ENCODE measurements at places on chromosomes 5 and 9.
A peak's percentile ranks its signal among the peaks of the same experiment; 100 is the strongest.

DNA sequence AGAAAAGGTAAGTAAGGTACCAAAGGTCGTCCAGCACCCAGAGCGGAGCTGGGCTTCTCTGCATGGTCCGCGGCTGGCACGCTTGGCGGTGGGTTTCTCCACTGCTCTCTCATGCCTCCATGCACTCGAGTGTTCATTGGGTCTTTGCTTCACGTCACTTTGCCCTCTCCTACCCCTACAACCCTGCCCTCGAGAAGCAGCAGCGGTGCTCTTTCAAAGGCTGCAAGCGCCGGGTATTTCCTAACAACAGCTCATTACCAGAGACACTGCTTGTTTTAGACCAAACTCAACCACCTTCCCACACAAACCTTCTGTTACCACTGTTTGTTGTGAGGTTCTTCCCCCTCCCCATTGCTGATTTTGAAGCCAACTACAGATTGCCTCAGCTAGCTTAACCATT is 21.5 kb upstream of the ZBTB34 start:
- no peak for DNase-seq

- peak; percentile 89 for DNase-seq
Measured at GRCh38 chr5:134004626-134005416, at the start of gene VDAC1. TSS of gene VDAC1 (minus strand) at chr5:134004975. CDS start at chr5:133993012, 11,963 bp downstream.

GRCh38 chr5:58060996-58061395 is 398.9 kb downstream of the PLK2 start:
- peak; percentile 8 for DNase-seq

- no peak for DNase-seq
Measured at GRCh38 chr5:24643156-24643555, 1.6 kb downstream of the CDH10 start.

DNA sequence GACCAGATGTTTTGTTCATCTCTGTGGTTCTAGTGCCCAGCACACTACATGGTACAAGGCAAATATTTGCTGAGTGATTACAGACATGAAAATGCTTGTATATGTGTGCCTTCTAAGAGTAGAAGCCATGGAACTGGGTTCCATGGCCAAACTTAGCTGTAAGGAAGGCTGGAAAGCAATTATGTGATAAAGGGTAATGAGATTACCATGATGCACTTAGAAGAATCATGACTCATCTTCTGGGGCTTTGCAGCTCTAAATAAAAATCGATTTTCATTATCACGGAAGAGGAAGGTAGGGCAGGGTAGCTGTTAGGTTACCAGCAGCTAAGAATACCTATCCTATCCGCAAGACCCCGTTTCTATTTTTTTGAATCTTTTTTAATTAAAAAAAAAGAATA is 28.0 kb downstream of the RFK start:
- DNase-seq, result no peak

DNA sequence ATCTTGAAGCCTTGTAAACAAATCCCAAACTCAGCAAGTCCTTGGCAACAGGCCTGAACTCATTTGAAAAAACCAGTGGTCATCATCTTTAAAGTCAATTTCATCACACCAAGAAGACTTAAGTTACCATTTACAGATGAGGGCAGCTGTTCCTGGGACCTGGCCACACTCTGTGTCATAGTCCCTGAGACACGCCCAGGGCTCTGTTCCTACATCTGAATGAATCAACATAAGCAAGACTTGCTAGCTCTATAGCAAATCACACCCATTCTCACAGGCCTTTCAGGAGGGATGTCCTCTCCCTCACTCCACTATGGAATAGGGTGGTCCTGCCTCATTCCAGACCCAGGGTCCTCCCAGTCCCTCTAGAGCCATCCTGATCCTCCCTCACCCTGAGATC is 142.8 kb downstream of the NSG2 start:
- no peak for DNase-seq

GRCh38 chr5:166834246-166834645 is 1457.2 kb upstream of the WWC1 start:
- DNase-seq, result no peak

DNA sequence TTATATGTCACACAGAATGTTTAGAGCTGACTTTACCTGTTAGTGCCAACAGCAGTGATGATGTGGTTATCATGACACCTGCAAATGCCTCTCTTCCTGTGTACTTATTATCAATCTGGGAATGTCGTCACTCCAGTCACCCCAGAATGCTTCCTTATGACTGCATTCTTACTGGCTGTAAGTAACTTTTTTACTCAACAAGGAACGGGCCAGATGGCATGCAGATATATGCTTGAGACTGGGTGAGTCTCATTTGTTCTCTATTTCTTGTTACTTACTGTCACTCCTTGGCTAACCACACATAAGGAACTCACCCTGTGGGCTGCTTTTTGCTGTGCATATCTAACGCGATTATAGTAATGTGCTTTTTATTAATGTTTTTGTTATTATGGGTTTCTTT is 385.5 kb upstream of the MEF2C start:
- DNase-seq, result no peak

GRCh38 chr9:136079211-136079915 is 15.7 kb downstream of the NACC2 start:
- DNase-seq, result no peak

DNA sequence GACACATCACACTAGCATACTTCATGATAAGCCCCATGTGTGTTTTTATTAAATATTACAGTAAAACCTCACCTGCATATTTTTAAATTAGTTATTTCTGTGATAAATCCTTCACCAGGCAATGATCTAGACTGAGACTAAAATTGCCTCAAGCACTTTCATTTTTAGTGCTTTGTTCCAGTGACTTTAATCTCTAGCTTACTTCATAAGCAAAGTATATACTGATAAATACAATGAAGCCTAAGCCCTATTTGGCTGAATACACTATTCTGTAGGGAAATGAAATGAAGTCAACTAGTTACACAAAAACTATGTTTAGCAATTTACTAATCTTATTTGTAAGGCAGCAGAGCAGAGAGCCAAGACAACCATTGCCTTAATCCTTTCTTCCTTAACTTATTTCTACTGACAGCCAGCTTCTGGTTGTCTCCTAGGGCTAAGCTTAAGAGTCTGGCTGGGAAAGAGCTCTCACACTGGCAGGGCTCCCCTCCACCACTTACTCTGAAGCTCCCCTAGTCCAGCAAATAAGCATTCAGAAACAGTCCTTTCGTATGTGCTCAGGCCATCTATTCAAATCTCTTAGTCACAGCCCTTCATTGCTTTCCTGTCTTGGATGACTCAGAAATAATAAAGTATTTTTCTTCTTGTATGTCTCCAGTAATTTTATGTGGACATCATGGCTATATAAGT is 31.4 kb upstream of the MTAP start:
- DNase-seq, result peak; percentile 89
